Stimulated activated CD4-positive, alpha-beta T cell treated with anti-CD3 and anti-CD28 coated beads, Interleukin-15, amount 100 ng/mL, for 48 hours (primary cell): ENCODE measurements at places on chromosomes 6 and 20.

GRCh38 chr6:41226752-41227151 is 1.4 kb upstream of the TREML4 start:
- no peak for DNase-seq

DNA sequence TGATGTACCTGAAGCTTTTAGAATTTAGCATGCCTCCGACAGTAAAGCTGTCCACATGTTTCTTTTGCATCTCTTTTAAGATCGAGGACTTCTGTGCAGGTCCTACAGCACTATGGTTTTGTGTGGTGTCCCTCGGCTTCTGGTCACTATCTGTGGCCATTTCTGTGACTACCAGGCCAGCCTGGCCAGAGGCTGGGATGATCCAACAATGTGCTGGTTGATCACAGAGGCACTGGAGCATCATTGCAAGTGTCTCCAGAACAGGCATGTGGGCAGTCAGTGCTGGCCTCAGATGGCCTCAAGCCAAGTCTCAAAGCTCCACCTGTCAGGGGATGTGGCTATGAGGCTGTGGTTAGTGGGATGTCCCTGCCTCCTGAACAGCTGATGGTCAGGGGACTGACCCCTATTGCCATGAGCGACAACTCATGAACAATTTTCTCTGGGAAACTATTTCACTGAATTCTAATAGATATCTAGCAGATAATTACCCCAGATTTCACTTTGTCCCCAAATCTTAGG is 136.6 kb downstream of the SYNDIG1 start:
- no peak for DNase-seq

DNA sequence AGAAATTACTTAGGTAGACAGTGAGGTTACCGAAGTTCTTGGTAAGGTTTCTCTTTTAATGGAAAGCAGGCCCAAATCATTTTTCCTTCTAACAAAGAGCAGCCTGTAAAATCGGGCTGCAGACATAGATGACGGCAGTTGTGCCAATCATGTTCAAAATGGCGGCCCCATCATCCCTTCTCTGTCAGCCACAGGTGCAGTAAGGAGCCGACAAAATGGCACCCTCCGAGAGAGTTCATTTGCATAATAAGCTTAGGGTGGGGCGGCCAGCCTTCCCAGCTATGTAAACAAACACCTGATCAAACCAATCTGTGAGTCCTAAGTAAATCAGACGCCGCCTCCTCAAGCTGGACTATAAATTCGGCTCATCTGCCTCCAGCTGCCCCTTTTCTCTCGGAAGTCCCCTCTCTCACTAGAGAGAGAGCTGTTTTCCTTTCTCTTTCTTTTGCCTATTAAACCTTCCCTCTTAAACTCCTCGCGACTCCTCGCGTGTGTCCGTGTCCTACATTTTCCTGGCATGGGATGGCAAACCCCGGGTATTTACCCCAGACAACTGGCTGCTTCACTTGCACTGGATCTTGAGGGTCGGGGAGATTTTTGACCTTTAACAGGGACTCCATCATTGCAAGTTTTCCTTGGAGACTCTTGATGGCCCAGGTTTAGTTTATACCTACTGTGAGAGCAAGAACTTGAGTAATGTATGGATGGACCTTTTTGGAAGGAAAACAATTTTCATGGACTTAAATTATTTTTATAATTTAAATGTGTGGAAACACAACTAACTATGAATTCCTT is 8.9 kb upstream of the DDR1 start:
- no peak for DNase-seq

- no peak for DNase-seq
These were observed 28.9 kb downstream of the EIF2S2 start for GRCh38 chr20:34083137-34083536.

DNA sequence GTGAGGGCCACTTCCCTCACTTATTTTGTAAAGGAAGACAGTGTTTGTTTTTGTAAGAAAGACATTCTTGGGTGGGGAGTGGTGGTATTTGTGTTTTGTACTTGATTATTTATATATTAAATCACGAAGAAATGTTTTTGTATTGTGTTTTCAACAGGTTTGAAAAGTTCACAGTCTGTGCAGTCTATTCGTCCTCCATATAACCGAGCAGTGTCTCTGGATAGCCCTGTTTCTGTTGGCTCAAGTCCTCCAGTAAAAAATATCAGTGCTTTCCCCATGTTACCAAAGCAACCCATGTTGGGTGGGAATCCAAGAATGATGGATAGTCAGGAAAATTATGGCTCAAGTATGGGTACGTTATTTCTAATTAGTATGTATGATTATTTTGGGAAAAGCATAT is 137.2 kb downstream of the NCOA3 start:
- DNase-seq, result no peak

GRCh38 chr6:75458895-75459294 is 34.7 kb downstream of the FILIP1 start:
- no peak for DNase-seq

DNA sequence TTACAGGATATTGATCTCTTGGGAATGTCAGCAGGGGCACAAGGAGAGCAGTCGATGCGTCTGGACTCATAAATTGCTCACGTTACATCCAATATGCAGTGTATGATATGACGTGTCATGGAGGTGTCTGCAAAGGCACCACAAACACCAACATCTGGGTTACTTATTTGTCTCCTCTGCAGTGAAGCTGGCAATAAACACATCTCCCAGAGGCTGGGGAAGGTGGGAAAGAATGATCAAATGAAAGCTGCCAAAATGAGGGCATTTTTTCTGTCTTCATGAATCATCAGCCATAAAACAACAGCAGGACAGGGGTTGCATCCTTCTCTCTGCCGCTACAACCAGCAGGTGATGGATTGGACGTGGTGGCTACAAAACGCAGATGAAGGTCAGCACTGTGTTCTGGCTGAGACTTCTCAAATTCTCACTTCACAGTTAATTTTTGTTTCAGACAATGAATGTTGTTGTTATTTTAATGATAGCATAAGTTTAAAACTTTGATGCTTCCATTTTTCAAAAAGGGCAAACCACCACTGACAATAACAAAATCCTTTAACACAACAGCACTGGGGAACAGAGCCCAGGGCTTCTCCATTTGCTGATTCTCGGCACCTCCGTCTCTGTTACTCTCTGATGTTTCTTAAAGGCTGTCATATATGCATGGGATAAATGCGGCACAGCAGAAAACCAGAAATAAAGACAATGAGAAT is 47.5 kb downstream of the ERMARD start:
- no peak for DNase-seq
